Activated naive CD8-positive, alpha-beta T cell treated with anti-CD3 and anti-CD28 coated beads, Interleukin-2, amount 50 U/mL, for 16 hours (primary cell): ENCODE measurements at places on chromosomes 7 and 10.

- no peak for DNase-seq
Measured at GRCh38 chr7:30575910-30576309, 18.8 kb upstream of the GARS1 start.

GRCh38 chr10:35874311-35875015 lies 232.4 kb upstream of the FZD8 start:
- no peak for DNase-seq

DNA sequence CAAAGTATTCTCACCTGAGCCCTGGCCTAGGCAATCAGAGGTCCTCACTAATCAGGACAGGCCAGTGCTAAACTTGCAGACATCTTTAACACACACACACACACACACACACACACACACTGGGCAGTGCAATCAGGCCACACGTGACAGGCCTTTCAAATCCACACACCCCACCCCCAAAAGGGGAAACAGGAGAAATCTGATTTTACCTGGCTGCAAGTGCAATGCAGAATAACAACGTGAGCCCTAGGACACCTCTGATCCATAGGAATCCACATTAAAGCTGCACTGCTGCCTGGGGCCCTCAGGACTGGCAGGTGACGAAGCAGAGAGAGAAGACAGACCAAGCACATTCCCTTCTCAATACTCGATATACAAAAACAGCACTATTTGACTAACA lies 218.9 kb downstream of the FAM107B start:
- DNase-seq: no peak

- no peak for DNase-seq
Measured at GRCh38 chr7:130037703-130038102, 13.5 kb downstream of the ZC3HC1 start.

- DNase-seq: no peak
Measured at GRCh38 chr10:86139066-86139657, 227.4 kb downstream of the GRID1 start.

DNA sequence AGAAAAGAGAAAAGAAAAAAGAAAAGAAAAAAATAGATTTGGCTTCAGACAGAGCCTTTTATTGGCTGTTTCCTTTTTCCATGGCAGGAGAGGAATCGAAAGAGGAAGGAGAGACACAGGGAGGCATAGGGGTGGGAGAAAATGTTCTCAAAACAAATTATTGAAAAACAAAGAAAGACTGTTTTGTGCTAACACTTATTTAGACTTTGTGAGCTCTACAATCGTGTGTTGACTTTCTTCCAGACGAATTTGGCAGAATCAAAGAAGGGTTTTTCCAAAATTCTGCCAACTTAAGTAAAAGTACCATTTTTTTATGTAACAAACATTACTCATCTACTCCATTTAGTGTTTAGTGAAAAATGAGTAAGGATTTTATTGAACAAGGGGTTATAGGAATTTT lies 982.2 kb downstream of the REEP3 start:
- no peak for DNase-seq

- DNase-seq: no peak
Measured at GRCh38 chr10:110437351-110437605, 60.4 kb upstream of the DUSP5 start.

GRCh38 chr7:67821116-67821515 lies 824.5 kb downstream of the TYW1 start:
- no peak for DNase-seq

DNA sequence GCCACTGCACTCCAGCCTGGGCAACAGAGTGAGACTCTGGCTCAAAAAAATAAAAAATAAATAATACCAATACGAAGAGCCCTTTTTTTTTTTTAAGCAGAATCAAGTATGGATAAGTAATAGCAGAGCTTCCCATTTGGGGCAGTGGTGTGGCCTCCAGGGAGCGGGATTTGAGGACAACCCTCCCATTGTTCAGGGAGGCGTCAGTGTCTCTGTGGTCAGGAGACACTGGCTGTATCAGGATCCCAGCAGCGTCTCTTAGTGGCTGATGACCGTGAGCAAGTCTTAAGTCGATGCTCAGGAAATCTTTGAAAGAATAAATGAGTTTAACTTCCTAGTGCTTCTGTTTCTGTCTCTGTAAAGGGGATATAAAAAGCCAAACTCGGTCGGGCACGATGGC lies 25.2 kb upstream of the SH2B2 start:
- no peak for DNase-seq

- DNase-seq: no peak
Measured at GRCh38 chr7:32167256-32167655, 97.0 kb upstream of the PDE1C start.

DNA sequence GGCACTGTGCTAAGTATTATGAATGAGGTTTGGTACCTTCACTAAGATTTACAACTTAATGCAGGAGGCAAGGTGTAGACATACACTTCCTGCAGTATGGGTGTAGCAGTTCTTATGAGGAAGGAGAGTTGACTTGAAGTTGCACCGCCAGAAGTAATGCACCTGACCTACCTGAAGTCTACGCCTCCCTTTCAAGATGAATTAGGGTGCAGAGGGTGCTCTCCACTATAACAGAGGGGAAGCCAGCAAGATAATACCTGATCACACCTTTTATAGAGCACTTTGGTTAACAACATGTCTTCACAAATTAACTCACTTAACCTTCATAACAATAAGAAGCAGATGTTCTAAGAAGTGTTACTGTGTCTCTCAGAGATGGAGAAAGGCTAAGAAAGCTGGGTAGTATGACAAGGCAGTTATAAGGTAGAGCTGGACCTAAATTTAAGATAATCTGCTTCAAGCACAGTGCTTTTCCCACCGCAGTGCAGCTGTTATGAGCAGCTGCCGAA lies 552 bp upstream of the RAB18 start:
- no peak for DNase-seq
